ENCODE measurements at places on chromosomes 16 and 17.

- no peak for DNase-seq
Measured at GRCh38 chr16:21161211-21161610, 2.7 kb downstream of the LDAF1 start.

- no peak for DNase-seq
Measured at GRCh38 chr16:2757344-2757743, 4.9 kb downstream of the SRRM2 start.

DNA sequence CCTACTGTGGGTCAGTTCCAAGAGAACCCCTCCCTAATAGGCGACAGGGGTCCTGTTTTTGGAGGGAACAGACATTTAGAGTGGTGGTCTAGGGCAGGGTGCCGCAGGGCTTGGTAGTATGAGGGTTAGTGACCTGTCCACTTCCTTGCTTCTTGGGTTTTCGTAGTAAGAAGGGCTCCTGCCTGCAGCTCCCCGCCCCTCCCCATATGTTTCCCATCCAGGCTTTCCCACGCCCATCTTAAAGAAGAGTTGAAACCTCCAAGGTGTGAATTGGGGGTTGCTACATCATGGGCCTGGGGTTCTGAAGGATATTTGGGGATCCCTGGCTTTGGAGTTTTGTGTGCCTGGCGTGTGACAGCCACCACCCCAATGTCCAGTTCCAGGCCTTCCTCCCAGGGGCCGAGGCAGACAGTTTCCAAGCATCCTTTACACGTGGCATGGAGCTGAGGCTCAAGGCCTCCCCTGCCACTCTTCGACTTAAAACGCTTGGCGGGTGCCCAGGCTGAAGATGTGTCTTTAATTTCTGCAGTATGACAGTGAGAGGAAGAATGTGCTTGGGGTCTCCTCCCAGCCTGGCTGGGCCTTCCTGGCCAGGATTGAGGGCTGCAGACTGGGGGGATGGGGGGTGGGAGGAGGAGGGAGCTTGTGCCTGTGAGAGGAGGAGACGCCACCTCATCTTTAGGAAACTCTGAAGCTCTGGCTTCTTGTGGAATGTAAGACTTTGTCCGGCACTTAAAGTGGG, 2.3 kb upstream of the COL1A1 start:
- DNase-seq = no peak

- DNase-seq = no peak
Measured at GRCh38 chr16:24755201-24755874, 25.9 kb downstream of the TNRC6A start.

DNA sequence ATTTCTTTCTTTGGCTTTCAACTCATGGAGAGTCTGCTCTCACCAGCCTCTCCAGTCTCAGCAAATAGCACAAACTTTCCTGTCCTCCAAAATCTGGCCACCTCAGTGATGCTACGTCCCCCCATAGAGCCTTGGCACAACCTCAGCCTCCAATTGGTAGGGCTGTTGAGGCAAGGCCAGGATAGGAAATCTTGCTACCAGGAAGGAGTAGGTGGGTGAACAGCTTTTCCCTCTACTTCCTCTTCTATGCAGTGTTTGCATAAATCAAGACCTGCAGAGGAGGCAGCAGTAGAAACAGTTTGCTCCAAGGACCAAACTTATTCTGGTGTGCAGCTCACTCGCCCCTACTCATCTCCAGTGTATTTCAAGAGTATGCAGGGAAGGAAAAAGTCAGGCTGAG, 701 bp upstream of the DPEP2 start:
- DNase-seq = peak; percentile 16

DNA sequence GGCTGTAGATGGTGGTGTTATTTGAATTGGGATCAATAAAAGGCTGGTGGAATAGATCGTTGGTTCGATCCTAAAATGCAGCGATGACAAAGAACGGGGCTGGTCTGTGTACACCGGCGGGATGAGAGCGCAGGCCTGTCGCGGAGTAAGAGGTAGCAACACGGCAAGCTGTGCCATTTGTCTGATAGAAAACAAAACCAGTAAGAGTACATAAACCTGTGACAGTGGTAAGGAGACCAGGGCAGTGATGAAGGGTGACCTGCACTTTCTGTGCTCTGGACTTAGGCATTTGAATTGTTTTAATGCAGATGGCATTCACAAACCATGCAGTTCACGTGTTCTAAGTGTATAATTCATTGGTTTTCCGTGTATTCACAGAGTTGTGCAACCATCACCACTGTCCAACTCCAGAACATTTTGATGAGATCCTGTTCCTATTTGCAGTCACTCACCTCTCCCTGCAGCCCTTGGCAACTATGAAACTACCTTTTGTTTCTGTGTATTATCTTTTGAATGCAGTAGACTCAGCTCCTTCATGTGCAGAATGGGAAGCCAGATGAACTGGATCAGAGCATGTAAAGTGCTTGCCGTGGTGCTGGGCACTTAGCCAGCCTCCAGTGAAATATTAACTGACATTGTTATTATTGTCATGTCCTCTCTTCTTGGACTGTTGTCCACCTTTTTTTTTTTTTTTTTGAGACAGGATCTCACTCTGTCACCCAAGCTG, 286.1 kb downstream of the SNX29 start:
- no peak for DNase-seq

DNA sequence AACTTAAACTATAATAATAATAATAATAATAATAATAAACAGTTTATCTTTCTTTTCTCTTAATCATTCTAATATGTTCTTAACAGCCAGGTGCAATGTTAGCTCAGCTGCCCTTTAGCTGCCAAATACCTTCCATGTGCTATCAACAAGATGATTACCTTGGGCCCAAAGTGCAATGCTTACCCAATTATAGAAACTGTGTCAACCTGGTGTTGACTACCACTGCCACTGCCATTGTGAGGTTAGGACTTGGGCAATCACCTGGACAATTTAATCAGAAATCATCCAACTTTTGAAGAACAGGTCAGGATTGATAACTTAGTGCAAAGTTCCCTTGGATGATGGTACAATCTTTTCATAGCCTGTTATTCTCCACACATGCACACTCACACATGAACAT, 371.8 kb upstream of the SALL1 start:
- no peak for DNase-seq

DNA sequence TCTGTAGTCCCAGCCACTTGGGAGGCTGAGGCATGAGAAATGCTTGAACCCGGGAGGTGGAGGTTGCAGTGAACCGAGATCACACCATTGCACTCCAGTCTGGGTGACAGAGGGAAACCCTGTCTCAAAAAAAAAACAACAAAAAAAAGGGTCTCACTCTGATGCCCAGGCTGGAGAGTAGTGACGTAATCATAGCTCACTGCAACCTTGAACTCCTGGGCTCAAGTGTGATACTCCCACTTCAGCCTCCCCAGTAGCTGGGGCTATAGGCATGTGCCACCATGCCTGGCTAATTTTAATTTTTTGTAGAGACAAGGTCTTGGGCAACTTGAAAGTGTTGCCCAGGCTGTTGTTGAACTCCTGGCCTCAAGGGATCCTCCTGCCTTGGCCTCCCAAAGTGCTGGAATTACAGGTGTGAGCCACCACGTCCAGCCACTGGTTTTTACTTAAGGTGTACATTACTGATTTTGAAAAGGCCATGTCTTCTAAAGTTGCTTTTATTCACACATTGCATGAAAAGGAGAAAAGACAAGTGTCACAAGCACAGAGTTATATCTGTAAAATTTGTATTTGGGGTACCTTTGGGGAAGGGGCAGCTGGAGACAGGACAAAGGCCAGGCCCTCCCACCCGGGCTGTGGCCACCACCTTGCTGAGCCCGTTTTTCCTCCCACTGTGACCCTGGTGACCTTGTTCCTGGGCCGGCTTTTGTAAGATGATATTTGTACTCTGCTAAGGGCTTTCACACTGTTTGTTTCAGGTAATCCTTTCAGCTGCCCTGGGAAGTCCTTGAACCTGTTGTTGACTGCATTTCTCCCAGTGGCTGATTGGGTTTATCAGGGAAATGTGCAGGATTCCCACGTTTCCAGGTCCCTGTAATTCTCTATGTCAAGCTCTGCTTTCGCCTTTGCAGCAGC, 11.5 kb downstream of the GPT2 start:
- DNase-seq = no peak

DNA sequence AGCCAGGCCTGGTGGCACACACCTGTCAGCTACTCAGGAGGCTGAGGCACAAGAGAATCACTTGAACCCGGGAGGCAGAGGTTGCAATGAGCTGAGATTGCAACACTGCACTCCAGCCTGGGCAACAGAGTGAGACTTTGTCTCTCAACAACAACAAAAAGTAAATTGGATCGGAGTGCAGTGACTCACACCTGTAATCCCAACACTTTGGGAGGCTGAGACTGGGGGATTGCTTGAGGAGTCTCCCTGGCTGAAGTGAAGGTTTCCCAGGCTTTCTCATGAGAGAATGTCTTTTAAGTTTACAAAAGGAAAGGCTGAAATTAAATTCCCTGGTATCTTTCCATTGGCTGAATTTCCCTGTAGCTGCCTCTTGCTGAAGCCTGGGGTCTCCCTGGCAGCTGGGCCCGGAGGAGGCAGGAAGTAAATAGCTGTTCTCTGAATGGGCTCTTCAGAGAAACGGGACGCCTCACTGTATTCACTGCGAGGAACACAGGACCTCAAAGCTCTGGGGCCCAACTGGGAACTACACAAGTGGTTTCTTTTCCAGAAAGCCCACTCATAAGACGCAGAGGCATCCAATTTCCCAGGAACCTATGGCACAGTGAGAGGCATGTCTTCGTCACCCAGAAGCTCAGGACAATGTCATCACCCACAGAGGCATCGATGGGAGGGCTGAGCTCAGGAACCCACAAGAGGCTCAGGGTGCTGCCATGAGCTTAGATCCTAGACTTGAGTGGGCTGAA, 77.4 kb upstream of the SMURF2 start:
- DNase-seq = no peak

- DNase-seq = no peak
Measured at GRCh38 chr16:58343562-58343961, 48.7 kb upstream of the GINS3 start.

GRCh38 chr16:12498077-12498476, 305.6 kb downstream of the CPPED1 start:
- DNase-seq = no peak

DNA sequence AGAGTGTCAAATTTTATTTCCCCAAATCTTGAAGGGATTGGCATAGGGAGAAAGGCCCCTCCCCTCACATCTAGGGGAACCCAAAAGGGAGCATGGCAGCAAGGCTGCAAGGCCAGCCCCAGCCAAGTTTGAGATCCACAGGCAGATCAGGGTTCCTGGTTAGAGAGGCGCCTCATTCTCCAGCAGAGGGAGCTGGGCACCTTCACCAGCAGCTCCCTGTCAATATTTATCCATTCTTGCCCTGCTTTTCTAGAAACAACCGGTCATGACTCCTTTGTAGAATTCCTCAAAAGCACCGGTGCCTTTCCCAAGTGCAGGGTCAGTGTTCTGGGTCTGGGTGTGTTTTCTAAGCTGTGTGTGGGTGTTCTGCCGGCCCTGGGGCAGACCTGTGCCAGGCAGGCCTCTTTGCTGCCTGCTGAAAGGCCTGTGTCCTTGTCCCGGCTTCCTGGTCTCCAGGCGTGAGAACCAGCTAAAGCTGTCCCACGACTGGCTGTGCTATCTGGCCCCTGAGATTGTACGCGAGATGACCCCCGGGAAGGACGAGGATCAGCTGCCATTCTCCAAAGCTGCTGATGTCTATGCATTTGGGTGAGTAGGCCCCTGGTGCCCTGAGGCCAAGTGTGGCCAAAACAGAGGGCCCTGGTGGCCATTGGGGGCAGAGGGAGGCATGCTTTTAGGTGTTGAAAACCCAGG, 21.2 kb upstream of the LGALS9 start:
- no peak for DNase-seq
